ENCODE measurements at places on chromosomes 6 and 20.
A peak's percentile ranks its signal among the peaks of the same experiment; 100 is the strongest.

GRCh38 chr20:17083738-17084137 lies 143.1 kb upstream of the PCSK2 start:
- no peak for DNase-seq

DNA sequence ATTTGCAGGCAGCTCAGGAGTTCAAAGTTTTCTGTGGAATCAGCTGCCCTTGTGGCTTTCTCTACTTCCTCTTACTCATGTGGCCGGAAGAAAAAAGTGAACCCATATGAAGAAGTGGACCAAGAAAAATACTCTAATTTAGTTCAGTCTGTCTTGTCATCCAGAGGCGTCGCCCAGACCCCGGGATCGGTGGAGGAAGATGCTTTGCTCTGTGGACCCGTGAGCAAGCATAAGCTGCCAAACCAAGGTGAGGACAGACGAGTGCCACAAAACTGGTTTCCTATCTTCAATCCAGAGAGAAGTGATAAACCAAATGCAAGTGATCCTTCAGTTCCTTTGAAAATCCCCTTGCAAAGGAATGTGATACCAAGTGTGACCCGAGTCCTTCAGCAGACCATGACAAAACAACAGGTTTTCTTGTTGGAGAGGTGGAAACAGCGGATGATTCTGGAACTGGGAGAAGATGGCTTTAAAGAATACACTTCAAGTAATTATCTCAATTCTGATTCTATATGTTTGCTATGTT lies 1.1 kb downstream of the MGME1 start:
- peak; percentile 93 for DNase-seq

- DNase-seq = peak; percentile 14
Observed at GRCh38 chr6:4344317-4344899, 209.0 kb upstream of the ECI2 start.

DNA sequence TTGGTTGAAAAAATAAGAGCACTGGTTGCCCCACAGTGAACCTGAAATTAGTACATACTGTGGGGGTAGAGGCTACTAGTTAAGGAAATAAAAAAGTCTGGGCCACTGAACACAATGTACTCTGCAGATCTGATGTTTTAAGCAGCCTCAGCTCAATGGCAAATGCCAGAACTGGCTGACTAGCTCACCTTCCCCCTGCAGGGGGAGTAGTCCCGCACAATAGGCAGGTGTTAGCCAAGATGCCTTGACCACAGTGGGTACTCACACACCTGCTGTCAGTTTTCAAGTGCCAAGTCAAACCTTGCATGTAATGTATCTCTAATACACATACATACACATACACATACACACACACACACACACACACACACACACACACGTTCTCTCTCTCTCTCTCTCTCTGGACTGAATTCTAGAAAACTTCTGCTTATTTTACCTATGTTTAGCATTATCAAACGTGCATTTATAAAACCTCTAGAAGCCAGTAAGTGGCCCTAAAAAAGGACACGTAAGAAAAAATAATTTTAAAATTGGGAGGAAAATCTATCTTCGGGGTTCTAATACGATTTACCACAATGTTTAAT lies 36.1 kb downstream of the GMDS start:
- DNase-seq = peak; percentile 52

DNA sequence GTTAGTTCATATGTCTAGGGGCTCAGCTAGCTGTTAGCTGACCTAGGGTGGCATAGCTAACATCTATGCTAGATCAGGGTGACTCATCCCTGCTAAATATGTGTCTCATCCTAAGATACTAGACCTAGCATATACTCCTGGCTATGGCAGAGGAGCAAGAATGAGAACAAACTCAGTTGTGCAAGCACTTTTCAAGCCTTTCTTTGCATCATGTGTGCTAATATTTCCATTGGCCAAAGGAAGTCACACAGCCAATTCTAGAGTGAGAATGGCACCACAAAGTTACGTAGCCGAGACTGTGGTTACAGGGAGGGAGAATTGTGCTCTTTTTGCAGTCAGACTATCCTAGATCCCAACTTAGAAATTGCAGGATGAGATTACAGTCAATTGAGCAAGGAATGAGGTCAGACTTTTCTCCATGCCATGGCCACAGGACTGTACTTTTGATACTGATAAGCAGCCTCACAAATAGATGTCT lies 78.7 kb downstream of the PLCB4 start:
- DNase-seq = no peak

DNA sequence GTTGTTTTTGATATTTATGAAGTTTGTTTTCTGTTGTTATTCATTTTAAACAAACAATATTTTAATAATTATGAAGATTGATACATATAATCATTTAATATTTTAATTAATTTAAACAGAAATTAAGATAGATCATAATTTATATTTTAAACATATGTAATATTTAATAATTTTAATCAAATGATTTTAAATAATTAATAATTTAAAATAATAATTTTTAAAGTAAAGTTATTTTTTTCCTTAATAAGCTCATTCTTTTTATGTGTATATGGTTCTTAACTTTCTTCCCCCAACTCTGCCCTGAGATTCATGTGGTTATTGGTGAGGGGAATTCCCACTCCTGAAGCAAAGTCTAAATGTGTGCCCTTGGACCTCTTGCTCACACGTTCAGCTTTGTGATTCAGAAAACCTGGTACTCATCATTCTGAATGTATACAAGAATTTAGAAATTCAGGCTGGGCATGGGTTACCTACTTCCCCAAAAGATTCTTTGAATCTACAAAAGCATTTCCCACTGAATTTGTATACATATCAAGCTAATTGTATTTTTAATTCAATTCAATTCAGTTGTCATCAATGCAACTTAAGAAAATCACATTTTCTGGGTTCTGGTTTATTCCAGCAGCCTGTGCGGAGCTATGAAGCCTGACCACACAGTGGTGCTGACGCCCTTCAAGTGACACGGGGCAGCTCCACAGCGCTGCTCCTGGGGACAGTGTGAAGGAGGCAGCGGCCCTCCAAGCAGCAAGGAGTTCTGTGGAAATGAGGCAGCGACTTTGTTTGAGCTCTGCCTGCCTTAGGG lies 168.9 kb upstream of the UST start:
- peak; percentile 77 for DNase-seq

DNA sequence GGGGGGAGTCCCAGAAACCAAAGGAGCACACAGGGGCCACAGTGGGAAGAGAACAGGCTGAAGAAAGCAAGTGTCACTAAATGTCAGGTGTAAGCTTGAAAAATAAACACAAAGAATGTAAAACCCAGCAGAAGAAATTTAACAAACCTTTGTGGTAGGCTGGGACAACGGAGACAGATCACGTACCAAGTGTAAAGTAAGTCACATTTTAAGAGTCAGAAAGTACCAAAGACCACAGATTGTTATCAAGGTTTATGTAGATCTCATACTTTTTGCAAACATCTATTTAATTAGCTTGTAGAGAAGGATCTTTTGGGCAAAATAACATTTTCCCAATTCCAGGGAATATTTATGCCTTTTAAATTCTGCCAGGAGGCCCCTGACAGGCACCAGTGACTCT lies 1.6 kb downstream of the CLIC5 start:
- DNase-seq = peak; percentile 6

DNA sequence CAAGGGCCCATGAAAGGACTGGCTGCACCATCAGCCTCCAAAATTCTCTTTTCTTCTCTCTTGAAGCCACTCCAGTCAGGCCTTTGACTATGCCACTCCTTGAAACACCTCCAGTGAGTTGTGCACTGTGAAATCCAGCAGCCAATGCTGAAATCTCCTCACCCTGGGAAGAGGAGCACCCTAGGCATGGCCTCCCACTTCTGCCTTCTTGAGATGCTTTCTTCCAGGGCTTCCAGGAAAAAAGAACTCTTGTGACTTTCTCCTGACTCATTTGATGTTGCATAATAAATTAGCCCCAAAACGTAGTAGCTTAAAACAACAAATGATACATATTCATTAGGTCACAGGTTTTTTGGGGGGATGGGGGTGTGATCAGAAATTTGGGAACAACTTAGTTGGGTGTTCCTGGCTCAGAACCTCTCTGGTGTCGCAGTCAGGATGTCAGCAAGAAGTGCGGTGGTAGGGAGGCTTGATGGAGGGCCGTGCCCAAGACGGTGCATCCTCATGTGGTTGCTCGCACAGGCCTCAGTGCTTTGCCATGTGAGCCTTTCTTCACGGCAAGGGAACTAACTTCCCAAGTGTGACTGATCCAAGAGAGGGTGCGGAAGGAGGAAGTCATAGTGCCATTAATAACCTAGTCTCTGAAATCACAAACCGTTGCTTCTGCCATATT lies 12.1 kb downstream of the NCR2 start:
- DNase-seq = no peak

- no peak for DNase-seq
Observed at GRCh38 chr6:110214338-110214737, 34.1 kb downstream of the CDC40 start.

- DNase-seq = no peak
Observed at GRCh38 chr6:104766595-104766994, 93.1 kb downstream of the HACE1 start.

DNA sequence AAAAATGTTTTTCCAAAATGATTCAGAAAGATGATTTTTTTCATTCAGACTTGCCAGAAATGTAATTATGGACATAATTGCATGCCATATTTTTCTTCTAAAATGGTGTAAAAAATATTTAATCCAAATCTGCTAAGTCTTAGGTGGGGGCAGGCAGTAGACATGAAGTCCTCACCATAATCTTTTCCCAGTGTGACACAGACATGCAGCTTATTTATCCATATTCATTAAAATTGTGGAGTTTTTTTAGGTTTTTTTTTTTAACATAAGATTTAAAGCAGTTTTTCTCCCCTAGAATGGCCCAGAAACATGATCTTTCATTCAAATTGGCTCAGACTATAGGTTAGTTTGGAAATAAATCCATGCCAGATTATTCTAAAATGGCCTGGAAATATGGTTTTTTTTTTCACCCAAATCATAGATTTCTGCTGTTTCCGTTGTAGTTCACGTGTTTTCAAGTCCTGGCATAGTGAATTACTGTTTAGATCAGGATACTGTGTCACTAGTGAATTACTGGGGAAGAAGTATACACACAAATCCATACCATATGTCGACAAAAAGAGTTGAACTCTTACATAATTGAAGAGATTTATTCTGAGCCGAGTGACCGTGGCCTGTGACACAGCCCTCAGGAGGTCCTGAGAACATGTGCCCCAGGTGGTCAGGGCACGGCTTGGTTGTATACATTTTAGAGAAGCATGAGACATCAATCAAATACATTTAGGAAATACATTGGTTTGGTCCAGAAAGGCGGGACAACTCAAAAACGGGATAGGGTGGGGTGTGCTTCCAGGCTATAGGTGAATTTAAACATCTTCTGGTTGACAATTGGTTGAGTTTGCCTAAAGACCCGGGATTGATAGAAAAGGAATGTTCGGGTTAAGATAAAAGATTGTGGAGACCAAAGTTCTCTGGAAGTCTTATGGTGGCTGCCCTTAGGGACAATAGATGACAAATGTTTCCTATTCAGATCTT lies 33.9 kb downstream of the ZNF133 start:
- DNase-seq = no peak

GRCh38 chr6:151400473-151400872 lies 9.1 kb upstream of the ZBTB2 start:
- no peak for DNase-seq

DNA sequence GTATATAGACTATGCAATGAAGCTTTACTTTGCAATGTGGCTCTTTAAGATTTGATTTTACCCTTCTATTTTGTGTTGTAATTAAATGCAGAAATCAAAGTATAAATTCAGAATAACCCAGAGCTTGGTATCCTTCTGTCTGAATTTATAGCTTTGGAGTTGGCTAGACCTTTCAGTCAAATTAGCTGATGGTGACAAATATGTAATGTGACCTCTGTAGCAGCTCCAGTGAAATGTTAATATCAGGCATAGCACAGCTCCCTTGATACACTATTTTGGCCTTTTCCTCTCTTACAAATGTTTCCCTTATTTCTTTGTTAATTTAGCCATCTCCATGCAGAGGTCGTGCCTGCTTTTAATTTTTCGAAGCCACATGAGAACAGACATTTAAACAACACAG lies 11.1 kb downstream of the CBFA2T2 start:
- no peak for DNase-seq

GRCh38 chr20:8473459-8473858 lies 341.4 kb downstream of the PLCB1 start:
- no peak for DNase-seq

- DNase-seq = peak; percentile 71
Observed at GRCh38 chr6:31441365-31442267, 38.2 kb downstream of the MICA start.

DNA sequence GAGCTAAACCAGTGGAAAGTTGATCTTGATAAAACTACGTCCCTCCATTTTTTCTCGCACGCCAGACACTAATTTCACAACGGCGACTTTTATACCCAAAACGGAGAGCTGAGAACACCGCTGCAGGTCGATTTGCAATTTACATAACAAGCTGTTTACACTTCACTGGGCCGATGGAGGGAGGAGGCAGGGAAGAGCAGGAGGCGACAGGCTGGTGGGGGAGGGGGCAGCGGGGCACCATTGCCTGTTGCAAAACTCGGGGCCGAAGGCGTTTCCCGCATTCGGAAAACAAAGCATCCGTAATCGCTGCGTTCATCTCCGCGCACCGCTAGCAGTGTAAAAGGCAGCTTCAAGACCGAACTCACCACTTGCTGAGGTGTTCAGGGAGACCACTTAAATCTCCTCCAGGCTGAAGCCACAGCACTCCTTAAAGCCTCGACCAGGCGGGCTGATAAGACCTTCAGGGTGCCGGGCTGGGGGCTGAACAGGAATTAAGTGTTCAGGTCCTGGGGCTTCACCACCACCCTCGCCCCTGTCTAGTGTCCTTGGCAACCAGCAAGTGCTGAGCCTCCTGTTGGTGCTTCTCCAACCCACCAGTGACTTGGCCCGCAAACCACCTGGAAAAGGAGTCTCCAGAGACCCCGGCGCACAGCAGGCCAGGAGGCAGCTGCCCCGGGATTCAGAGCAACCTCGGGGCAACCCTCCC lies 2.0 kb upstream of the FOXC1 start:
- peak; percentile 49 for DNase-seq

GRCh38 chr6:154298297-154298696 lies 58.3 kb downstream of the IPCEF1 start:
- DNase-seq = peak; percentile 20

Measured in common myeloid progenitor, CD34-positive (primary cell).